Chondrocyte (in vitro differentiated cells): ENCODE measurements at places on chromosomes 5 and 9. TPM values are rescaled to one million over a fixed set of nuclear protein-coding genes. Genes with fewer than 3 reads are reported as not detected.

DNA sequence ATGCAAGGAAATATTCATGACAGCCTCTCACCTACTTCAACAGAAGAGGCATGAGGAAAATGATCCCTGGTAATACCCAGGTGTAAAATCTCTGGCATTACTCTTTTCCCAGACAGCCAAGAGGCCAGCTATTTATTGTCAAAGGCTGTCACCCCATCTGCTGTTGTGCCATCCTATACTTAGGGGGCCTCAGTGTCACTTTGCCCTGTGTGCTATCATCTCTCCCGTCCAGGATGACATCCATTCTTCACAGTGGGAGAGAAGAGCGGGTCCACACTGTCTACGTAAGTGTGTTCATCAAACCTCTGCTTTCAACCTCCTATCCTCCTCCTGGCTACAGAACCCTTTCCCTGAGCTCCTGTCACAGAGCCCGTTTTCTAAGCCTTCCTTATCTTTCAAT is 82.6 kb downstream of the MYO10 start:
- no peak for DNase-seq

DNA sequence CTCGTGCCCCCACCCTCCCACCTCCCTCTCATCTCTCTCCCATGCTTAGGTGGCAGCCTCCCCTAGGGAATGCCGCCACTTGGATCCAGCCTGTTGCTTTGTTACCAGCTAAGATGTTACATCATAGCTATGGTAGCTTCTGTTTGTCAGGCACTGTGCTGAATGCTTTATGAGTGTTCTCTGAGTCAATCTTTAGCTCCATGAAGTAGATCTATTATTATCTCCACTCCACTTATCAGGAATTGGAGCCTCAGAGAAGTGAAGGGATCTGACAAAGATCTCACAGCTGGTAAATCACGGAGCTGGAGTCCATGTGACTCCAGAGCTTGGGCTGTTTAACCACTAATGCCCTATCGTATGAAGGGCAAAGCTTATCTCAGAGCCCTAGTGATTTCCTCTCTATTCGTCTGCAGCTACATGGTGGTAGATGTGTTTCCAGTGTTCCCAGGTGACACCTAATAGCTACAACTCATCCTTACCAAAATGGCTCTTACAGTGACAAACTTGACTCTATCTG is 54.1 kb downstream of the GARNL3 start:
- DNase-seq, result no peak

WDR31 gene
- total RNA-seq, result 1.7 to 2.4 TPM (median 1.8 TPM) in 3 replicates

CKS2 gene
- total RNA-seq, result 22.6 to 24.5 TPM (median 24.0 TPM) in 3 replicates

IFNK gene
- total RNA-seq, result not detected in 3 replicates

CTXN3 gene
- not detected in 3 replicates for total RNA-seq

TMEM252 gene
- total RNA-seq, result not detected in 3 replicates

PCDHGA4 gene
- total RNA-seq, result 0.72 to 1.4 TPM (median 0.94 TPM) in 3 replicates
